ENCODE measurements at places on chromosomes 16 and 17. TPM values are rescaled to one million over a fixed set of nuclear protein-coding genes. Genes with fewer than 3 reads are reported as not detected.

BEAN1 gene
- total RNA-seq = 0.97 TPM

DNA sequence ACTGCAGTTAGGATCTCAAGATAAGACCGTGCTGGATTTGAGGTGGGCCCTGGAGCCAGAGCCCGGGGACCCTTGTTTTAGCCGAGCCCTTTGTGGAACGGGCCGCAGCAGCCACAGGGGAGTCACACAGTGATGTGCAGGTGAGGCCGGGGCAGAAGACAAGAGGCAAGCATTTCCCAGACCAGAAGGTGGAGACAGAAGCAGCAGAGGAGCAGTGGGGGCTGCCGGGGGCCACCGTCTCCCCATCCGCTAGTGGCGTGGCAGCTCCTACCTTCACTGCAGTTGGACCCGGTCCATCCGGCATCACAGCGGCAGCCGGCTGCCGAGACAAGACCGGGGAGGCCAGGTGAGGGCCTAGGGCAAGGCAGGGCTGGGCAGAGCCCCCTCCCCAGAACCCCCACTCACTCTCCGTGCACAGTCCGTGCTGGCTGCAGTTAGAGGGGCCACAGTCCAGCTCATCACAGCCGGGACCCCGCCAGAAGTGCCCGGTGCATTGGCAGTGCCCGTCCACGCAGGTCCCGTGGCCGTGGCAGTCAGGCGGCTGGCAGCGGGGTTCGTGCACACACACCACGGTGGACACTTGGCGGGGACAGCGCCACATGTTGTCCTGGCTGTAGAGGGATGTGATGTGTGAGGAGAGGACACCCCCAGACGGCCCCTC is 6.0 kb downstream of the NAGPA start:
- no peak for DNase-seq
- H3K36me3 ChIP-seq = peaks cover 3% of the 10 kb centered on the region
- H3K27me3 ChIP-seq = no peaks in the 10 kb centered on the region

- no peaks in the 10 kb centered on the region for H3K36me3 ChIP-seq
- peaks cover 8% of the 10 kb centered on the region for H3K27me3 ChIP-seq
- no peak for DNase-seq
Observed at GRCh38 chr16:21684199-21684598, 20.4 kb downstream of the OTOA start.

KRTAP1-1 gene
- not detected for total RNA-seq

DNA sequence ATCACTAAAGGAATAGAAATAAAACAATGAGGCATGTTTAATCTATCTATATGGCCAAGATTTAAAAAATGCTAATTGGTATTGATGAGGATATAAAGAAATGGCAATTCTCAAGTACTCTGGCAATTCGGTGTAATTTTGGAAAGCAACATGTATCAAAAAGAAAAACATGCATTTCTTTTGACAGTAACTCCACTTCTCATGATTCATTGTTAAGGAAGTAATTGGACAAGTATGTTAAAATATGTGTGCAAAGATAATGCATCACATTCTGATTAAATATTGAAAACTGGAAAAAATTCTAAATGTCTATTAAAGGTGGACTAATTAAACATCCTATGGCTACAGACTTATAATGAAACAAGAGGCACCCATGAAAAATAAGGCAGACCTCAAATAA is 81.2 kb downstream of the CREBBP start:
- peak overlapping the region; percentile 12 for H3K27ac ChIP-seq
- H3K36me3 ChIP-seq = peaks cover 4% of the 10 kb centered on the region

- H3K27ac ChIP-seq = no peak overlapping the region
- no peak overlapping the region for H3K4me3 ChIP-seq
- no peak for DNase-seq
- H3K4me1 ChIP-seq = peaks cover 47% of the 10 kb centered on the region
Observed at GRCh38 chr17:59423903-59424302, 92.4 kb downstream of the YPEL2 start.

- H3K4me1 ChIP-seq = peaks cover 2% of the 10 kb centered on the region
- peaks cover 12% of the 10 kb centered on the region for H3K36me3 ChIP-seq
- no peak overlapping the region for H3K4me3 ChIP-seq
- no peaks in the 10 kb centered on the region for H3K27me3 ChIP-seq
- DNase-seq = no peak
Observed at GRCh38 chr17:14197586-14197985, 39.1 kb downstream of the CDRT15 start.

MYL4 gene
- total RNA-seq = not detected

DNA sequence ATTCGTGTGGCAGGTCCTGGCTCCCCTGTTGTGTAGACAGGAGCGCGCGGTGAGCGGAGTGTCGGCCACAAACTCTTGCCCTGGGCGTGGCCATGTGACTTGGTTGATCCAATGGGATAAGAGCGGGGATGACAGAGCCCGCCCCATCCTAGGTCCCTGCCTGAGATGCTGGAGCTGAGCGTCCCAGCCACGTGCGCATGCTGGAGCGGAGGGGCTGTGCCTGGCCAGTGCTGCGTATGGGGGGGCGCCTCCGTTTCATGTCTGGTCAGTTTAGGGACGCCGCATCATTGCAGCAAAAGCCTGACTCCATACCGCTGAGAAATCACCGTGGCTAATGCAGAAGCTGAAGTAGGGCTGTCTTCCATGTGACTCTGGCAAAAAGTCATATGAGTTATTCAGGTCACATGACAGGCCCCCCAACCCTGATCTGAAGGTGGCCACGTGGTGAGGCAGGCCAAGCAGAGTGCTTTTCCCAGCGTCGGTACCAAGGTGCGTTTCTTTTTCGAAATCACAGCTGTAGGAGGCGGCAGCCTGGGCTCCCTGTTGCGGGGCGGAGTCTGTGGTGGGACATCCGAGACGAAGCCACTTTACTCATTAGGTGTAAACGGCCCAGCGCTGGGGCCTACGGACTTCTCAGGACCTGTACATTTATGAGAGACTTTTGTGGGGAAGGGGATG is 22.5 kb downstream of the HSBP1 start:
- H3K4me3 ChIP-seq = no peak overlapping the region
- no peaks in the 10 kb centered on the region for H3K36me3 ChIP-seq
- peaks cover 2% of the 10 kb centered on the region for H3K27me3 ChIP-seq
- H3K4me1 ChIP-seq = peaks cover 12% of the 10 kb centered on the region
- no peak for DNase-seq

DLX4 gene
- total RNA-seq = not detected

PPY gene
- not detected for total RNA-seq

DNA sequence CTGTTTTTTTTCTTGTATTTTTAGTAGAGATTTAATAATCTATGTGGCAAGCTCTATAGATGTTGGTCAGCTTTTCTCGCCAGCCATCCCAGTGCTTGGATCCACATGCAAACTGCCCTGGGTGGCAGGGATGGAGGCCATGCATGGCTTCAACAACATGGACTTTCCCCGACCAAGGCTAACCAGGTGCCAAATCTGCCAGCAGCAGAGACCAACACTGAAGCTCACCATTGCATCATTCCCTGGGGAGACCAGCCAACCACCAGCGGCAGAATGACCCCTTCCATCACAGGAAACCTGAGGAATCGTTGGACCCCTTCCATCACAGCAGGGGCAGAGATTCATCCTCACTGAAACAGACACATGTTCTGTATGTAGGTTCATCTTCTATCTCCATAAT is 27.7 kb upstream of the ERCC4 start:
- H3K4me1 ChIP-seq = no peaks in the 10 kb centered on the region
- no peaks in the 10 kb centered on the region for H3K36me3 ChIP-seq
- no peak for DNase-seq
- no peak overlapping the region for H3K4me3 ChIP-seq
- H3K27ac ChIP-seq = no peak overlapping the region
- H3K27me3 ChIP-seq = peaks cover 18% of the 10 kb centered on the region

GRCh38 chr17:72872396-72872795 is 220.1 kb downstream of the SLC39A11 start:
- no peak overlapping the region for H3K4me3 ChIP-seq
- no peak overlapping the region for H3K27ac ChIP-seq
- no peaks in the 10 kb centered on the region for H3K27me3 ChIP-seq
- DNase-seq = no peak

KRT13 gene
- not detected for total RNA-seq

DNA sequence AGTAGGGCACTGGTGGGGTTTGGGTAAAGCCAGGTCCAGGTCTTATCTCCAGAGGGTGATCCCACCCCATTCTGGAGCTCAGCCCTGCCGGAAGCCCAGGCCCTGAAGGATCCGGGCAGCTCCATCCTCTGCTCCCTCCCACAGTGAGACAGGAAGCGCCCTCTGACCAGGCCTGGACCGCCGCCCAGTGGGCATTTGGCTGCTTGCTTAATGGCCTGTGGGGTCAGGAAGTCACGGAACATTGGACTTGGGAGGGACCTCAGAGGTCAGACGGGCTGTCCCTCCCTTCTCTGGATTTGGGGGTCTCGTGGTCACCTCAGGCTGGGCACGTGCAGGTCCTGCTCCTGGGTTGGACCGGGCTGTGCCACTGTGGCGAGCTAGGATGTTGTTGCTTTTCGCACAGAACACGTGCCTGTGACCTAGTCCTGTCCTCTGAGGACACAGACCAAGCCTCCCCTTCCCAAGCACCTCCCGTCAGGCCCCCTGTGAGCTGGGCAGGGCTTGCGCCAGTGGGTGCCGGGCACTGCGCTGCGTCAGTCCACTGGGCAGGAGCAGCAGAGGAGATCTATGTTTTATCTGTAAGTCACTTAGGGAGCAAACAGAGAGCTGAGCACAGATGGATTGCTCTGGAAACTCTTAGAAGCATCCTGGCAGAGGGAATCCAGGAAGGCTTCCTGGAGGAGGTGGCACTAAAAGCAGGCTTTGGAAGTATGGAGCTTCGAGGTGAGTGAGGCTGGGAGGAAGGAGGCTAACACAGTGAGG is 49.4 kb upstream of the GSE1 start:
- no peaks in the 10 kb centered on the region for H3K27me3 ChIP-seq
- peaks cover 3% of the 10 kb centered on the region for H3K36me3 ChIP-seq
- no peak overlapping the region for H3K4me3 ChIP-seq
- peaks cover 65% of the 10 kb centered on the region for H3K4me1 ChIP-seq
- DNase-seq = no peak

- no peak overlapping the region for H3K27ac ChIP-seq
- no peak overlapping the region for H3K4me3 ChIP-seq
- H3K4me1 ChIP-seq = no peaks in the 10 kb centered on the region
- H3K36me3 ChIP-seq = no peaks in the 10 kb centered on the region
- no peaks in the 10 kb centered on the region for H3K27me3 ChIP-seq
- DNase-seq = no peak
Observed at GRCh38 chr16:85637808-85638647, 24.9 kb downstream of the GSE1 start.

DNA sequence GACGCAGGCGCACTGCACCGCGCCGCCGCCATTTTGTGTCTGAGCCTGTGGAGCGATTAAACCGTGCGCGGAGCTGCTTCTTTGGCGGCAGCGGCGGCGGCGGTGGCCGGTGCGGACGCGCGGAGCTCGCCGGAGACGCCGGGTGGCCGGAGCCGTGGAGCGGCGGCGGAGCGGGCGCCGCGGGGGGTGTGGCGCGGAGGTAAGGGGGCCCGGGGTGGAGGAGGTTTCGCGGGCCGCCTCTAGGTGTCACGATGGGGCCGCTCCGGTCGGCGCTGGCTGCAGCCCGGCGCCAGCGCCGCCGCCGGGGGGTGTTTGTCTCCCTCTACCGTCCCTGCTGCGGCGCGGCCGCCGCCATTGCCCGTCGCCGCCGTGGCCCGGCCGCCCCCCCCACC is at the start of gene CTCF:
Gene CTCF (plus strand): TSS at position 1 of the 392 bp plus-strand sequence. CDS start 48,307 bp downstream, outside the sequence.
- H3K27ac ChIP-seq = peak within 1 kb of the TSS; percentile 92
- no peaks in the 10 kb centered on the region for H3K36me3 ChIP-seq
- no peak for DNase-seq
- peak within 1 kb of the TSS; percentile 84 for H3K4me3 ChIP-seq

DNA sequence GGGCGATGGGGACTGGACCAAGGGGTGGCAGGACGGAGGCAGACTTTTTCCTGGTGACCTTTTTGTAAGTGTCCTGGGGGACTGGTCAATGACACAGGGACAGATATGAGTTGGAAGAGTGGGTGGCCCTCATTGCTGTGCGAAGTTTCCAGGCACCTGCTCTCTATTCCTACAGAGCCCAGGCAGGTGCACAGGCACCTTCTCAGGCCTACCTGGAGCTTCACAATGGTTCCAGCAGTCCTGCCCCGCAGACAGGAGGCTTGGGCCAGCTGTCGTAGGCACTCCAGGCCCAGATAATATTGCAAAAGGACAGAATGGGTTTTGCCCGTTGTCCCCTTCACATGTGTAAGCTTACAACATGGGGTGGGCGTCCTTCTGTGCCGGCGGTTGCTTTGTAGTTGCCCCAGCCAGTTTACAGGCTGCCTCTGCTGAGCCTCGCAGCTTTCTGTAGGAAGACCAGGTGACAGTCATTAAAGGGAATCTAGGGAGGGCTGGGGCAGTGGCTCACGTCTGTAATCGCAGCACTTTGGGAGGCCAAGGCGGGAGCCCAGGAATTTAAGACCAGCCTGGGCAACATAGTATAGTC is 84.3 kb downstream of the ARHGAP23 start:
- H3K27ac ChIP-seq = no peak overlapping the region
- no peaks in the 10 kb centered on the region for H3K36me3 ChIP-seq
- no peak overlapping the region for H3K4me3 ChIP-seq
- no peak for DNase-seq

DNA sequence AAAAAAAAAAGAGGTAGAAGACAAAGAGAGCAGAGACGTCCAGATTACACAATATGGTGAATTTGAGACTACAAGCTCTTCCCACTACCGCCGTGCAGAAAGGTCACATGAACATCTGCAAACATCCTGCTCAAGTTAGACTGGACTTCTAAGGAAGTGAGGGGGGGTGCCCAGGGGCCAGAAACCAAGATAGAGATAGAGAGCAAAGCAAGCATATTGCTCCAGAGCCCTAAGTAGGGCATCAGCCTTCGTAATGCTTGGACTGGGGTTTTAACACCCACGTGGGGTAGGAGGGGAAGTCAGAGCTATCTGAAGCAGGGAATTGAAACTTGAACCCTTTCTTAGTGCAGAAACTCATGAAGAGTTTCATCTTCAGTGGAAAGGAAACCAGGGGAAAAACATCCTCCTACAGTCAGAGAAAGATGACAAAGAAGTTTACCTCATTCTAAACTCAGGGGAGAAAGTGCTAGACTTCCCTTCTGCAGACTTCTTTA is 8.7 kb downstream of the CLEC19A start:
- DNase-seq = no peak
- no peak overlapping the region for H3K4me3 ChIP-seq
- no peak overlapping the region for H3K27ac ChIP-seq
- no peaks in the 10 kb centered on the region for H3K4me1 ChIP-seq

CDH16 gene
- total RNA-seq = not detected

CFAP97D1 gene
- not detected for total RNA-seq

ORC6 gene
- 8.8 TPM for total RNA-seq

GRCh38 chr17:35947156-35947585 is 3.7 kb upstream of the LYZL6 start:
- DNase-seq = peak; percentile 68
- H3K27ac ChIP-seq = no peak overlapping the region
- H3K4me1 ChIP-seq = no peaks in the 10 kb centered on the region

RPL23 gene
- total RNA-seq = 1,310 TPM

CDH5 gene
- total RNA-seq = 0.31 TPM

ANKS3 gene
- 30.0 TPM for total RNA-seq

- peaks cover 13% of the 10 kb centered on the region for H3K36me3 ChIP-seq
- no peaks in the 10 kb centered on the region for H3K4me1 ChIP-seq
- no peak for DNase-seq
- no peak overlapping the region for H3K4me3 ChIP-seq
Observed at GRCh38 chr17:50355336-50355700, 9.4 kb downstream of the XYLT2 start.
